NCI-H226 (cell line): ENCODE measurements at places on chromosomes 12 and 14.

DNA sequence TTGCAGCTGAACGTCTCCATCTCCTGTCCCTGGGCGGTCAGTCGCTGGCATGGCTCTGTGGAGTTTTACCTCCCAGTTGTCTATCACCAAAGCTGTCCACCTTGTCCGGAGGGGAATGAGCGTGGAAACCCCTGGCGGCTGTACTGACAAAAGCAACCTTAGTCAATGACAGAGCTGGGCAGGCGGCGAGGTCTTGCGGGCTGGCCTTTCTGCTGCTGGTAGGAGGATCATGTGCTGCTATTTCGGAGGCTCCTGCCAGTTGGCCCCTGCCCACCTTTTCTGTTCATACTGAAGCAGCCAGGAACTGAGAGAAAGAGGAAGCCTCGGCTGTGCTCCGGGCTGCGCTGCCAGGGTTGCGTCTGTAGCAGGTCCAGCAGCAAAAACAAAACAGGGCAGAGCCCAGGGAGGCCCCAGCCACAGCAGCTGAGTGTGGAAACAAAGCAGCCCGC is 57.7 kb downstream of the HMGA2 start:
- no peak for DNase-seq

DNA sequence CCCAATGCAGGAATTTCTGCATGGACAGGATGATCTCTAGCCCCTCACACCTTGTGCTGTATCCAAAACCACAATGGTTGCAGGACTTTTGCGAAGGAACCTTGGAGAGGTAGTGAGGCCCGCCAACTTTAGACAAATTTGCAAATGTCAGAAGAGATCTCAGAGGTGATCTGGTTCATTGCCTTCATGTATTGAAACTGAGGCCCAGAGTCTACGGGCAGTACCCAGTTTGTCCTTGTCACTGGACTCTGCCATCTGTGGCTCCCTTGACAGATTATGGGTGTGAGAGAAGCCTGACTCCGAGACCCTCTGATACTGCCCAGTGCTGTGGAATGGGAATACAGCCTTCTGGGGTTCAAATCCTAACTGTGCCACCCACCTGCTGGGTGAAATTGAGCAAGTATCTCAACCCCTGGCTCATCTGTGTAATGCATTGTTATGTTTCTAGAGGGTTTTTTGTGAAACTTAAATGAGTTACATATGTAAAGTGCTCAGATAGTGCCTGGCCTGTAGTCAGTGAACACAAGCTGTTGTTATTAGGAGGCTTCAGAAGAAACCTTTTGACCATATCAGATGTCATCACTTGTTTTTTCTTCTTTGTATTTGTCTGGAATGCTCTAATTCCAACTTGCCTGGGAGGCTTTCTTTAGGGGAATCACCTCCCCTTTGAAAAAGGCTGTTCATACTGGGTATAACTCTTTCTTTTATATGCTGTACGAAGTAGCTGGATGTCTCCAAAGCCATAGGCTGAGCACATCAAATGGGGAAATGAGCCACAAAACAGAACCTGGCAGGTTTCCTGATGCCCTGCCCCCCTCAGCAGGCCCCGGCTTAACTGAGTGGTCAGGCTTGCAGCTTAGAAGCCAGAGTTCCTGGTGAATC is 71.4 kb upstream of the SRSF5 start:
- no peak for DNase-seq

DNA sequence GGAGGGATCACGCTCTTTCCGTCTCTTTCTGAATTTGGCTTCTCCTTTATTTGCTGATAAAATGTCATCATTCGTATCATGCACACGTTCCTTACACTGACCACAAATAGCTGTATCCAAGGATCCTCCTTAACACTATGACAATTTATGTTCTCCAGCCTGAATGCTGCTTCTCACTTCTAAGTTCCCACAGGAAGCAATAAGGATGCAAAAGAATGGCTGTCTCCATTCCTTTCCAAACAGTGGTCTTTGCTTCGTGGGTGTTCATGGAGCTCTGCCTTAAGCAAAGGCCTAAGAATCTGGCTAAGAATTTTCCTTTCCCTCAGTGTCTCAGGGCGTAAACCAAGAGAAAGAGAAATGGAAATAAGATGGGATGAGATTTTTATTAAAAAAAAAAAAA is 200.2 kb downstream of the ITPR2 start:
- DNase-seq: no peak

DNA sequence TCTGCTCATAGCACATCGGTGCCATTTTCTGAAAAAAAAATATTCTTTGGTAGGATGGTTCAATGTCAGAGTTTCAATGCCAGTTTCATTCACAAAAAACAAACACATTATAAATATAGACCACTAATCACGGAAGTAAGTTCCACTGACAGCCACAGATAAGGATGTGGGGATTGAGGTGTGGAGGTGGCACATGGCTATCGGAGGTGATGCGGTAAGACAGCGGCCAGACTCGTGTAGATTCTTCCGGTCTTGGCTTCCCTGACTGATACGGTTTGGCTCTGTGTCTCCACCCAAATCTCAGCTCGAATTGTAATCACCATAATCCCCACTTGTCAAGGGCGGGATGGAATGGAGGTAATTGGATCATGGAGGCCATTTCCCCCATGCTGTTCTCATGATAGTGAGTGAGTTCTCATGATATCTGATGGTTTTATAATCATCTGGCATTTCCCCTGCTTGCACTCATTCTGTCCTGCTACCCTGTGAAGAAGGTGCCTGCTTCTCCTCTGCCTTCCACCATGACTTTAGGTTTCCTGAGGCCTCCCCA is 693.4 kb downstream of the VRK1 start:
- no peak for DNase-seq

GRCh38 chr12:56581418-56582145 is 48.5 kb downstream of the BAZ2A start:
- DNase-seq: peak; percentile 88

GRCh38 chr12:34607520-34608195 is 585.4 kb downstream of the ALG10 start:
- DNase-seq: no peak

DNA sequence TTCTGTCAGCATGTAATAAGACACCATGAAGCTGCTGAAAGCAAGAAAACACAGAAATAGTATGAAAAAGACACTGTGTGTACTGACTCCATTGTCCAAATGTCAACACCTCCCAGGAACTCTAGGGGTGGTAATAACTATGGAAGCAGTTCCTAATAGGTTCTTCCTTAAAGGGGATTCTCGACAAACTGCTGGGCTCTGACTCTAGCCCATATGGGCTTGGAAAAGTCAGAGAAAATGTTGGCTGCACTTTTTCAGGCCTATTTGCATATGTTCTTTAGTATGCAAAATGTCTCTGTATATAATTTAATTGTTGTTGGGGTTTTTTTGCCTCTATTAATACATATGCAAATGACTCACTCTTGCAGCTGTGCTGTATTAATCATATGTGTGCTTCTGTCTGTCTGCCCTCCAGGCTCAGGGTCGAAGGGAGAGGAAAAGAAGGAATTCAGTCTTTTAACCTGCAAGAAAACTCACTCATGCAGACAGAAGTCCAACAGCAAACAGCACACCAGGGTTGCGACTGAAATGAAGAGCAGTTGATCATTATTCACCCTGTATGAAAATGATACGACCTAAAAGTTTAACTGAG is 317.6 kb downstream of the SOX5 start:
- no peak for DNase-seq

GRCh38 chr12:85060916-85061315 is 24.8 kb downstream of the LRRIQ1 start:
- DNase-seq: no peak

DNA sequence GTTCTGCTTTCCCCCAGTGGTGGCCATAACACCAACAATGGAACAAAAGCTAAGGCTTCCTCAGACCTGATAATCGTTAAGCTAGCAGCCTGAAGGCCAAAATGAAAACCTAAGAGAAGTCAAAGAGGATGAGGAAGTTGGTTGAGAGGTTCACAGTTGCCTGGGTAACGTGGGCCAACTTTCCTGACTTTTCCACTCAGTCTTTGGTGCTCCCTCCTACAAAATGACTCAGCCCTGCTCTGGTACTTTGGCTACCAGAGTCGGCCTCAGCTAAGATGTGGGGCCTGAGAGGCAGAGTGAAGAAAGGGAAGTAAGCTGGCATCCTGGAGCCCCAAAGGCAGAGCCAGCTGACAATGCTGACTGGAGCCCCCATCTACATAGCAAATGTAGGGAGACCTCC is 14.9 kb upstream of the FKBP11 start:
- no peak for DNase-seq

- peak; percentile 83 for DNase-seq
These were observed 356.7 kb upstream of the DIO2 start for GRCh38 chr14:80567905-80568536.

DNA sequence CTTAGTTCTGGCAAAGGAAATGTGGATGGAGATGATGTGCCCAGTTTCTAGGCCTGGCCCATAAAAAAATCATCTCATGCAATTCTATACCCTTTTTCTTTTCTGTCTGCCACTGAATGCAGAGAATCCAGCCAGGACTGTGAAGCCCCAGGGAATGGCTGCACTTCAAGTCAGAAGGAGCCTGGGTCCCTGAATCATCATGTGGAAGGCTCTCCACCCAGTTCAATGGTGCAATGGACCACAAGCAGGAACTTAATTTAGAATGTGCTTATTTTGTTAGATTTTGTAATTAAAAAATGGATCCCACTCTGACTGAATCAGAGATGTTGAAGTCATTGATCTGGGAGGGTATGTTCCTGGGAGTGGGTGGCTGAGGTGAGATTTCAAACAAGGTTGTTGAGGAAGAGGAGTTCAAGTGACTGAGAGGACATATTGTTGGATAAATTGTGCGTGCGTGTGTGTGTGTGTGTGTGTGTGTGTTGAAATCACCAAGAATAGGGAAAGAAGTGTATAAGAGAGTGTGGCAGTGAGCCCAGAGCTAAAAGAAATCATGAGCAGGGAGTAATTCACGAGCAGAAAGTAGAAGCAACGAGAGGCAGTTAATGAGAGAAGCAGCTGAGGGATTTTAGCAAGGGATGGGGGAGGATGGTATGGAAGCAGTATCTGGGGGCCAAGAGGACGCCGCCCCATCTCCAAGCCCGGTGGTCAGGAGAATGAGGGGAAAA is 125.4 kb downstream of the TMX1 start:
- no peak for DNase-seq

GRCh38 chr12:95940514-95940913 is 1.9 kb downstream of the CCDC38 start:
- no peak for DNase-seq

- DNase-seq: no peak
These were observed 64.7 kb downstream of the AVPR1A start for GRCh38 chr12:63086149-63086915.

- no peak for DNase-seq
These were observed 59.4 kb downstream of the GARIN6 start for GRCh38 chr12:99706736-99707473.

DNA sequence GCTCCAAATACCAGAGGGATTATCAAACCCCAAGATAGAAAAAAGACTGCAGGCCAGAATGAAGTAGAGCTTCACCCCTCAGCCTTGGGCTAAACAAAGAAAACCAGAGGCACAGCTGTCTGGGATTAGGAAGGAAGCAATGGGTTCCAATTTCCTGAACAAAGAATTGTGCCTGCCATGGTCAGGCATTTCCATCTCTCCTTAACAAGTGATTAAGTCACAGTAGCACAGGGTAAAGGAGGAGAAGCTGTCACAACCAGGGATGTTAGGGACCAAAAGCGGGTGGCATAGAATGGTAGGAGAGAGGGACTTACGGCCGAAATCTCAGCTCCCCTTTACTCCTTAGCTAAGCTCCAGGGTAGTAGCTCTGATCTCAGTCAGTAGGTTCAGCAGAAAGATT is 33.9 kb downstream of the SPTLC2 start:
- no peak for DNase-seq

GRCh38 chr12:121003650-121004049 is 12.6 kb downstream of the C12orf43 start:
- DNase-seq: no peak

GRCh38 chr12:123165537-123165936 is 14.6 kb upstream of the PITPNM2 start:
- DNase-seq: no peak

- DNase-seq: no peak
These were observed 2.5 kb upstream of the OR4N2 start for GRCh38 chr14:19801118-19801464.

GRCh38 chr14:52023518-52023917 is 34.2 kb downstream of the RTRAF start:
- DNase-seq: peak; percentile 72

DNA sequence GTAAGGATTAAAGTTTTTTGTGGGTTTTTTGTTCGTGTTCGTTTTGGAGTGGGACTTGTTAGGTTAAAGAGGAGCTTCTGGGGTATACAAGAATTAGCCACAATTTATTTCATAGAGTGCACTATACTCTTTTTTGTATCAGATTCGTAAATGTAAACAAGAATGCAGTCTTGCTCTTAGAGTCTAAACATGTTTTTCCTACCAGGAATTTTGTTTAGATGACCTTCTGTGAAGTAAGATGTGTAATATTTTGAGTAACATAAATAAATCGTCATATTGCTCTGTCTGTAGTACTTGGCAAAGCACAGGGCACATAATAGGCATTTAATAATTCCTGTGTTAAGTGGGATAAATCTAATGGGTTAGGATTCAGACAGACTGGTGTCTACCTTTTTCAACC is 9.6 kb downstream of the CNOT2 start:
- no peak for DNase-seq

DNA sequence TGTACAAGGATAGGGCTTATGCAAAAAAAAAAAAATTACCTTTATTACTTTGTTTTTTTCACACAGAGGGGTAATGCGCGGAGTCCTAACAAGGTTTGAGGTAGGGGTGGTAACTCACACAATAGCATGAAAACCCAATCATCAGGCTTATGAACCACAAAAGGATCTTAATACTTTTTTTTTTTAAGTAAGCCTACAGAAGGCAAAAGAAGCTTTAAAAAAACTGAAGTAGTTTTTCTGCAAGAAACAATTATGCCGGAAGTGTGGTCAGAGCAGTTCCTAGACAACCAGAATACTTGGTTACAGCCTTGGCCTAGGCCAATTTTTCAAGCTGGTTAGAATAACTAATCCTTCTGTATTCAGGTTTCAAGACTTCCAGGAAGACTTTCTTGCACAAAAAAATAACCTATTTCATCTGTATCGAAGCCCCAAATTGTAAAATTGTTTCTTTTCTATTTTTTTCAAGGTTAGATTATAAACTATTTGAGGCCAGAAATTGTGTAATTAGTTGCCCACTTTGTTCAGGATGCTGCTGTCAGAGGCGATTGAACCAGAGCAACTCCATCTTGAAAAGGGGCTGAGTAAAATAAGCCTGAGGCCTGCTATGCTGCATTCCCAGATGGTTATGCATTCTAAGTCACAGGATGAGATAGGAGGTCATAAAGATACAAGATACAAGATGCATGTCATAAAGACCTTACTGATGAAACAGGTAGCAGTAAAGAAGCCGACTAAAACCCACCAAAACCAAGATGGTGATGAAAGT is 1.8 kb upstream of the GNS start:
- DNase-seq: no peak

- no peak for DNase-seq
These were observed 177.7 kb downstream of the MED13L start for GRCh38 chr12:116099652-116100432.
